ENCODE measurements at places on chromosomes 13 and 19. TPM values are rescaled to one million over a fixed set of nuclear protein-coding genes. Genes with fewer than 3 reads are reported as not detected.

Gene ZNF529
- 5.4 TPM for total RNA-seq

Gene PNMA8B
- total RNA-seq = 5.6 TPM

Gene TMEM238
- total RNA-seq = 0.39 TPM

Gene PLA2G4C
- 2.3 TPM for total RNA-seq

Gene EFNB2
- 9.6 TPM for total RNA-seq

Gene FUT1
- total RNA-seq = 0.39 TPM

Gene KLF2
- total RNA-seq = 7.0 TPM
